ENCODE measurements at places on chromosomes 12 and 14. TPM values are rescaled to one million over a fixed set of nuclear protein-coding genes. Genes with fewer than 3 reads are reported as not detected.
A peak's percentile ranks its signal among the peaks of the same experiment; 100 is the strongest.

Gene TAS2R46
- total RNA-seq, result 0.47 TPM

Gene PALS1
- 36.7 TPM for total RNA-seq

Gene FBXO34
- total RNA-seq, result 37.4 TPM

Gene FGF23
- not detected for total RNA-seq

Gene TBX3
- total RNA-seq, result 48.8 TPM

Gene NELL2
- total RNA-seq, result 1.1 TPM

Gene CCDC196
- not detected for total RNA-seq

Gene RNASE3
- 0.76 TPM for total RNA-seq

Gene IGF1
- 5.0 TPM for total RNA-seq

Gene SOAT2
- total RNA-seq, result not detected

Gene PHC1
- total RNA-seq, result 34.7 TPM

Gene SIRT4
- 5.2 TPM for total RNA-seq

Gene SEL1L
- total RNA-seq, result 120 TPM

Gene ARHGAP9
- total RNA-seq, result 78.6 TPM

Gene IFNG
- not detected for total RNA-seq

Gene IL31
- total RNA-seq, result not detected

GRCh38 chr12:111111681-111112080 is 191.3 kb upstream of the MYL2 start:
- DNase-seq, result no peak

GRCh38 chr12:49043856-49044258 is 16.7 kb downstream of the KMT2D start:
- DNase-seq, result peak; percentile 56

- no peak for DNase-seq
Measured at GRCh38 chr14:62304257-62304656, 542.0 kb downstream of the SNAPC1 start.

- DNase-seq, result no peak
Measured at GRCh38 chr12:54657105-54657607, 9.0 kb upstream of the DCD start.

DNA sequence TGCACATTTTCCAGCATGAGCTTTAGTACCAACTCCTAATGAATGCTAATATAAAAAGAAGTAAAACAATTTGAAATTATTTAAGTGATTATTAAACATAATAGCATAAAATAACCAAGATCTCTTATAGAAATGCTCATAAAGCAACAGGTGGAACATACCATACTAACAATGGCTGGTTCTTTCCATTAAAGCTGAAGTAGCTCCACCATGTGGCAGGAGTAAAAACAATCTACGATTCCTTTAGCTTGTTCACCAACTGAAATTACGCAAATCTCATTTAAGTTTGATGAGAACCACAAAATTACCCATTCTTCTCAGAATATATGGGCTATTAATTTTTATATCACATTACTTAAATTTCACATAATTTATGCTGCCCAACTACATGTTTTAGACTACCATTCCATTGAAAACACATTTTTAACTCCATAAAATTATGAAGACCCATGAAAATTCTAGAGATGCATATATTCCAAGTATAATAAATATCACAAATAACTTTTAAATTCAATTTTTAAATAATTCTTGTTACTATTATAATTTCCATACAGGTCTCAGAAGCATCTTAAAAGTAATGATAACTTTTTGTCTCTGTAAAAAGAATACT is 213.6 kb downstream of the DAD1 start:
- DNase-seq, result no peak

- peak; percentile 49 for DNase-seq
Measured at GRCh38 chr14:99821519-99822508, 28.6 kb downstream of the EML1 start.

DNA sequence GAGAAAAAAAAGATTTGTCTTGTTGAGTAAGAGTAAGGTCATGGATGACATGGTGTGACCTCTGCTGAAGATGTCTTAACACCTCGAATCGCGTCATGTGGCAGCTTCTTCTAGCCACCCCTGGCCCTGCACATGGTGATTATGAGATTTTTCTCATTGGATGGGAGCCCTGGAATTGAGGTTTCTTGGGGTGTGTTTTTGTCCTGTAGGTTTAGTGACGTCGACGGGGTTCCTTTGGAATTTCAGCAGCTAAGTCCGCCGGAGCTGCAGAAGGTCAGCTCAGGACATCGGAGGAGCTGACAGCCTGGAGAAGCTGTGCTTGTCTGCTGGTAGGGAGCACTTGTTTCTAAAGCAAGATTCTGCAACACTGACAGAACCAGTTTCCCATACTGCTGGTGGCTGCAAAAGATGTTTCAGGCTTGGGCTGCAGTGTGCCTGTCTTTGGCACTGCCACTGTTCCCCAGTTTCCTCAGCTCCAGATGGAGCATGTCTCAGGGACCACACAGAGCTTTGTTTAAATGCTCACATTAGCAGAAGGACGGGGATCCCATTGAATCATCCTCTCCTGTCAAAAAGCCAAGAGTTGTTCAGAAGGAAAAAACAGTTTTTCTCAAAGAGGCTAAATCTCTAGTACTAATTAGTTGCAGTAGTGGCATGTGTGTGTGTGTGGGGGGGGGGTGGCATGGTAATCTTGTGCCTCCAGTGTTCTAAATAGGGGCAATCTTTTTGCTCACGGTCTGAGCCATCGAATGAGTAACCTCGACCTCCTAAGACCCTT is 5.2 kb upstream of the FOS start:
- DNase-seq, result peak; percentile 45

- DNase-seq, result peak; percentile 33
Measured at GRCh38 chr14:75232597-75232996, 46.0 kb upstream of the FOS start.

- no peak for DNase-seq
Measured at GRCh38 chr14:91998667-91999570, 40.9 kb downstream of the TRIP11 start.

DNA sequence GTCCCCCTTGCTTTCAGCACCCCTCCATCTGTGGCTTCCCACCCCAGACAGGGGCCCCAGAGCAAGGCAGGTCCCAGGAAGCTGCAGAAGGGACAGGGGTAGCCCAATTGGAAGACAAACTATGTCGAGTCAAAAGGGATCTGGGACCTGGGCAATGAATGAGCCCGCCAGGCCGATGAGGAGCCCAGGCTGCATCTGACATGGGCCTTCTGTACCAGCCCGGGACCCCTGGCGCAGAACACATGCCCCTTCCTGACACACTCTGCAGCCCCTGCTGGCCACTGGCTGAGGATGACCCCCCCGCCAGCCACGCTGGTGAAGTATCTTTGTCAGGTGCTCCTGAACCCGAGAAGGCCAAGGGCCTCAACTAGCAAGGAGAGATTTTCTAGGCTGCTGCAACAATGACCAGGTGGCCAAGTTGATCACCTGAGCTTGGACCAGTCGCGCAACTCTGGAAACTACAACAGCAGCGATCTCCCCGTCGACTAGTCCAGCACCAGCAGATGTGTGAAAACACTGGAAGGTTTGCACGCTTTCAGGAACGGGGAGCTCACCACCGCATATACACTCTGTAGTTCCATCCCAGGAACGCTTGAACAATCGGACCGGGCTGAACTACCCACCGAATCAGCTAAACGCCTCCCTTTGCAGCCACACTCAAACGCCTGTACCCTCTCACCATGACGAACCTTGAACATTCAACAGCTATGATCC is 119.0 kb downstream of the NCOR2 start:
- no peak for DNase-seq

GRCh38 chr14:64826333-64826732 is 53.4 kb downstream of the SPTB start:
- no peak for DNase-seq

GRCh38 chr14:21987937-21988336 is 314.3 kb upstream of the OR4E1 start:
- DNase-seq, result no peak

DNA sequence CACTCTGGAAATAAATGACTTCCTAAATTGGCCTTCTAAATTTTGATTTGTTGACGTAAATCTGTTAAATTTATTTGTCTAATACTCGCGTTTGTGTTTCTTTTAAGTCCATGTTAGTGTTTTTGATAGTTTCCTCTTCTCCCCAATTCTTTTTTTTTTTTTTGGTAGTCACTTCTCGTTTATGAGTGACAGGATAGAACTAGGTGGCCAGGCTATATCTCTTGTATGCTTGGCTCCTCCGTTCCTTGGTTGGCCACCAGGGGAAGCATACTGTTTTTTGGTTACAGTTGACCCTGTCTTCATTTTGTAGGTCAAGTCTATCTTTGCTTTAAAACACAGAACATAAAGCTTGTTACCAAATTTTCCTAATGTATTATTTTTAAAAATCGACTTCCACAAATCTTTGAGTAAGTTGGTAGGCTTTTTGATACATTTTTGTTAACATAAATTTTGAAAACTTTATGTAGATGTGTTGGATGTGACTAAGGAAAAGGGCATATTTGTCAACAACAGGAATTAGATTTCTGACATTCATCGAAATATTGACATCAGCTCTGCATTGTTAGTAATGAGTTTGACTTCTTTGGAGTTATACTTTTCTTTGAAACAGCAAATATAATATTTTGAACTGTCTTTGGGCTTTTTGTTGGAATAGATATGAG is 2.2 kb downstream of the RCOR1 start:
- no peak for DNase-seq

GRCh38 chr12:38386205-38386985 is 69.8 kb downstream of the ALG10B start:
- DNase-seq, result no peak

GRCh38 chr14:64705381-64706118 is 1.3 kb downstream of the PLEKHG3 start:
- peak; percentile 30 for DNase-seq

GRCh38 chr12:81866081-81866480 is 106.9 kb upstream of the PPFIA2 start:
- DNase-seq, result no peak

DNA sequence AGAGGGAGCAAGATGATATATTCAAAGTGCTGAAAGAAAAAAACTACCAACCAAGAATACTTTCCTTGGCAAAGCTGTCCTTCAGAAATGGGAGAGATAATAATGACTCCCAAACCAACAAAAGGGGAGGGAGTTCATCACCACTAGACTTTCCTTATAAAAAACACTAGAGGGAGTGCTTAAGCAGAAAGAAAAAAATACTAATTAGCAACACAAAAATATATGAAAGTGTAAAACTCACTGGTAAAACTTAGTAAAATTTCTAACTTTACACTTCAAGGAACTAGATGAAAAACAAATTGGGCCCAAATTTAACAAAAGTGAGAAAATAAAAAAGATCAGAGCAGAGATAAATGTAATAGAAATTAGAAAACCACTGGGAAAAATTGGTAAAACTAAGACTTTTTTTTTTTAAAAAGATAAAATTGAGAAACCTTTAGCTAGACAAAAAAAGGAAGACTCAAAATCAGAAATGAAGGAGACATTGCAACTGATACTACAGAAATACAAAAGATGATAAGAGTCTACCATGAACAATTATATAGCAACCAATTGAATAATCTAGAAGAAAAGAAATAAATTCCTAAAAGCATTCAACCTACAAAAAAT is 60.4 kb upstream of the FAR2 start:
- no peak for DNase-seq

- DNase-seq, result no peak
Measured at GRCh38 chr14:82421286-82421685, 887.6 kb upstream of the SEL1L start.

GRCh38 chr12:104006929-104007328 is 41.3 kb downstream of the TDG start:
- DNase-seq, result no peak

DNA sequence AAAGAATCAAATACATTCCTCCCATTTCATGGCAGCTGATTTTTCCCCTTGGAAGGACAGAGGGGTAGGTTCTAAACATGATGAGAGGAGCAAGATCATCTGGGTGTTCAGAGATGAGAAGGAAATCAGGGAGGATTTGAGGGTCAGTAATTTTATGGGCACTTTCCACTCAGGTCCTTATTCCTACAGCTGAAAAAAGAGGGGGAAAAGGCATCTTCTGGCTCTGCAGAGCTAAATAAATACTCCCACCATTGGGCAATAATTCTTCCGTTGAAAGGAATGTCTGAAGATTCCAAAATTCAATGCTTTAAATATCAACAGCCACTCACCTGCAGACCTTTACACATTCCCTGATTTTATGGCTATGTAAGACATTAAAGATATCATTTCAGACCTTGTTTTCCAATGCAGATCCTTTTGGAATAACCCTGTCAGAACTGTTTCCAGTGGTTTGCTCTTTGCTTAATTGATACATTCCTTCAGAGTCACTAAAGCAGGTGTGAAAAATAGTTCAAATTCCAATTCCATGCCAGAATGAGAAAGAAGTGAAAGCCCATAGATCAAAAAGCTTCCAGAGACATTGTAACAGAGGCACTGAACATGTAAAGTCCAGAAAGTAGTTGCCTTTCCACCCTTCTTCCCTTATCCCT is 233.3 kb upstream of the KRR1 start:
- DNase-seq, result no peak

DNA sequence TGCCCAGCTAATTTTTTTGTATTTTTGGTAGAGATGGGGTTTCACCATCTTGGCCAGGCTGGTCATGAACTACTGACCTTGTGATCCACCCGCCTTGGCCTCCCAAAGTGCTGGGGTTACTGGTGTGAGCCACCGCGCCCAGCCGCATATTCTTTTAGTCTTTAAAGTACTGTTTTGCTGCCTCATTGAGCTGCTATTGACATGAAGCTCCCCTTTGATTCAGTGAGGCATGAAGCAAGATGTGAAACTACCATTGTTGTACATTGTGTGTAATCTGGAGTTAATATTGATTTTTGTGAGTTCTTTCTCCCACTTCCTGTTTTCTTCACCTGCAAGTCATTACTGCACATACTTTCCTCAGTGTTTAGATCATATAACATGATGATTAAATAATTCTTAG is 80.8 kb downstream of the MNAT1 start:
- DNase-seq, result no peak

- DNase-seq, result peak; percentile 90
Measured at GRCh38 chr12:79689477-79690141, 1.2 kb downstream of the PAWR start.

- DNase-seq, result no peak
Measured at GRCh38 chr12:9344541-9344940, 136.3 kb upstream of the PZP start.

GRCh38 chr12:93888964-93889363 is 211.8 kb downstream of the CRADD start:
- DNase-seq, result no peak

GRCh38 chr12:96876966-96877365 is 30.1 kb upstream of the NEDD1 start:
- no peak for DNase-seq

- DNase-seq, result no peak
Measured at GRCh38 chr14:83019744-83020414, 1486.2 kb upstream of the SEL1L start.

DNA sequence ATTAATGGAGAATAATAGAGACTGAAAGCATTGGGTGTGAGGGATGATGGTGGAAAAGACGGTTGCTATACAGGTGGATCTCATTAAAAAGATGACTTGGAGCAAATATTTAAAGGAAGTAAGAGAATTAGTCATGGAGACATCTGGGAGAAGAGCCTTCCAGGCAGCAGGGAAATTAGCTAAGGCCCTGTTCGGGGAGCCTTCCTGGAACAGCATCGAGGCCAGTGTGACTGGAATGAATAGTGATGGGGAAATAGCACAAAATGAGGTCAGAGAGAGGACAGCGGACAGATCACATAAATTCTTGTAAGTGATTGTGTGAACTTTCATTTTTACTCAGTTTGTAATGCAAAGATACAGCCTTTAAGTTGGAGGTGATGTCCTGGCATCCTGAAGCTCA is 842.3 kb downstream of the SLC6A15 start:
- DNase-seq, result no peak

GRCh38 chr14:89521988-89522387 is 105.0 kb upstream of the FOXN3 start:
- DNase-seq, result no peak

GRCh38 chr14:24674204-24674970 is 40.4 kb upstream of the GZMB start:
- no peak for DNase-seq

- no peak for DNase-seq
Measured at GRCh38 chr12:50647479-50647878, 116.4 kb upstream of the ATF1 start.
